ENCODE measurements at places on chromosomes 6 and 20.

GRCh38 chr20:61638802-61639585, 386.9 kb downstream of the CDH4 start:
- DNase-seq: no peak

- no peak for DNase-seq
Observed at GRCh38 chr6:80728830-80729229, 622.4 kb downstream of the BCKDHB start.

DNA sequence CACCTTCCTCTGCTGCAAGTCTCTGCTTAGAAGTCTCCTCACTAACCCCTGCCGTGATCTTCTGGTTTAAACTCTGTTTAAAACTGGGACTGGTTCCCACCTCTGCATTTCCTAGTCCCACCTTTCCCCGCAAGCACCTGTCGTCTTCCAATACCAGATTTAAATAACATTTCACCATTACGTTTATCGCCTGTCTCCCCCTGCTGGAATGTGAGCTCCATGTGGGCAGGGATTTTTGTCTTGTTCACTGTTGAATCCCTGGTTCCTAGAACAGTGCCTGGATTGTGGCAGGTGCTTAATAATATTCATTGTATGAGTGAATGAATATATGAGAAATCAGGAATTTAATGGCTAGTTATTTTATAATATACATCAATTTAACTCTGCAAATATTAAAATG, 2.7 kb downstream of the GUCA1A start:
- DNase-seq: no peak

DNA sequence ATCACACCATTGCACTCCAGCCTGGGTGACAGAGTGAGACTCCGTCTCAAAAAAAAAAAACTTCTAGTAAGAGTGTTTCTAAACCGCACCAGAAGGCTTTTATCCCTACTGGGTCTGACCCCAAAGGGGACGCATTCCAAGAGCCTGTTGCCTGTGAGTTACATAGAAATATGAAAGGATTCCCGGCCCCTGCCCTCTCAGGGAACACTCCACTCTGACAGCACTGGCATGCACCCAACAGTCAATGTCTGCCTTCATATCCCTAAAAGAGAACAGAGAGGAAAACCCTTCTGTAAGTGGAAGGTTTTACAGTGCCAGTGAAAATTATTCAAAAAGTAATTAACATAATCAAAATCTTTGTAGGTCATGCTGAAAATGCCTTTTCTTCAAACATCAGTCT, 117.1 kb upstream of the PTPRT start:
- DNase-seq: no peak

DNA sequence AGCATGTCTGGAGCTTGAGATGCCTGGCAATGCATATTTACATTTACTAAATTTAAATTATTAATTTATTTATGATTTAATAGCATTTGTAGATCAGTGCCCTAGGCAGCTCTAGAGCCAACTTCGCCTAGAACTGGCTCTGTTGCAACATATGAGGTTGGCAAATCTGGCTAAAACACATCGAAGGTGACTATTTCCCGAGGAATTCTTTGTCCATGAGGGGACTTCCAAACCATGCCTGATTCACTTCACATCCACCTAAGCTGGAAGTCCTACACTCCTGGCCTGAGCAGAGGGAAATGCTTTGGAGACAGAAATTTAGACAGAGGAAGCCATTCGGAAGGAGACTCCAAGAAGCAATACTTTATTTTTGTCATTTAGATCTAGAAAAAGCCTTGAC, 211.0 kb upstream of the ARG1 start:
- DNase-seq: no peak

- no peak for DNase-seq
Observed at GRCh38 chr6:33028220-33028849, 18.9 kb upstream of the HLA-DOA start.

DNA sequence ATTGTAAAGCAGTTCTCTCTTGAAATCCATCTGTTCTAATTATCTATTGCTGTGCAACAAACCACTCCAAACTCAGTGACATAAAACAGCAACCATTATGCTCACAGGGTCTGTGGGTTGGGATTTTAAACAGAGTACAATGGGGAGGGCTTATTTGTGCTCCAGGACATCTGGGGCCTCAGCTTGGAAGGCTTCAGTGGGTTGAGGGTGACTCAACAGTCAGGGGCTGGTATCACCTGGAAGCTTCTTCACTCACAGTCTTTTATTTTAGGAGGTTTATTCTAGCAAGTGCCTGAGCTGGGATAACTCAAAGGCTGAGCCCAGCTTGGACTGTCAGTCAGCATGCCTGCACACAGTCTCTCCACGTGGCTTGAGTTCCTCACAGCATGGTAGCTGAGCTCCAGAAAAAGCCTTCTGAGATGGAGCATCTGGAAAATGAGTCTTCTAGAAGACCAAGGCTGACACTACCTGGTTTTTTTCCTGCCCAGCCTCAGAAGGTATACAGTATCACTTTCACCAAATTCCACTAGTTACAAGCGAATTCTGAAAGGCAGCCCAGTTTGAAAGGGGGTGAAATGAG, 234.6 kb upstream of the ID4 start:
- DNase-seq: no peak

DNA sequence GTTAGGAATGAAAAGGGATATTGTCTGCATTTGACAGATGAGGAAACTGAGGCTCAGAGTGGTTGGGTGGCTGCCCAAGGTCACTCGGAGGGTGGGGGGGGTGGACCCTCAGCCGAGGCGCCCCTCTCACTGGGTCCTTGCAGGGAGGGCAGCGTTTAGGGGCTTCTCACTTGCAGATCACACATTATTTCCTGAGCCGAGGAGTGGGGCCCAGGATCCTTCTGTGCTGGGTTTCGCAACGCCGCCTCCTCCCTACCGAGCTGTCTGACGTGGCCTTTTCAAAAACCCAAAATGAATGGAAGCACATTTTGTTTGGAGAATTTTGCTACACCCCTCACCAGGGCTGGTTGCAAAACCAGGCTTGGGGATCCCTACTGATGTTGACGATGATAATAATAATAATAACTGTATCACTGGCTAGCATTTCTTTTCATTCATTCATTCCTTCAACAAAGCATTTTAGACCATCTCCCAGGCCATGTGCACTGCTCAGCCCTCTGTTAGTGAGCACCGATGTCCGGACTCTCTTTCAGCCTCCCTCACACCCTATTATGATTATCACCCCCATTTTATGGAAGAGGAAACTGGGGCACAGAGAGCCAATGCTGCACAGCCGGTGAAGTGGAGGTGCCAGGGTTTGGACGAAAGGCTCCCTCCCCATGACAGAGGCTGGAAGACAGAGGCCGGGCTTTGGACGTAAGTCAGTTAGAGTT, 5.2 kb downstream of the DLGAP4 start:
- DNase-seq: no peak

- no peak for DNase-seq
Observed at GRCh38 chr6:35014341-35014740, 125.3 kb downstream of the ANKS1A start.

DNA sequence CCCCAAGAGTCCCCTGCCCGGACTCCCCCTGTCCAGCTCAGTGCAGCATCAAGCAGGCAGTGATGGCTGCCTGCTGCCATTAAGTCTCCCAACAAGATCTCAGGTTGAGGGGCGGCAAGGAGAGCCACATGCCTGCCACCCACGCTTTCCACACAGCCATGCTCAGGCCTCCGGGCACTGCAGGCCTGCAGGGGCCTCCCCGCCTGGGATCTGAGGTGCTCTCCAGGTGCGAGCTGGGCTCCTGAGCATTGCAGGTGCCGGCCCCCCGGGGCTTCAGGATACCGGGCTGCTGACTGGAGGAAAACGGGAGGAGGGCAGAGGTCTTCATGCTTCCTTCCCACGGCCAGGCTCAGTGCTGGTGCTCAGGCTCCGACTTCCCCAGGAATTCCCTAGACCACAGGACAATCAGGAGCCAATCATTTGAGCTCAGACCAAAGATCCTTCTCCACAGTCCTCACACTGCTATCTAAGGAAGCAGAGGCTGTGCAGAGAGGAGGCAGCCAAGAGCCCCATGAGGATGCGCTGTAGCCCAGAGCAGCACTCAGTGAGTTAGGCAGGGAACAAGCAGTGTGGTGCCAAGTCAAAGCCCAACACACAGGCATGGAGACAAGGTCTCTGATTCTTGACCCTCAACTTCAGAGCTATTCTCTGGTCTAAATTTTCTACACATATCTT, 52.7 kb downstream of the PYGB start:
- no peak for DNase-seq

GRCh38 chr6:124203101-124203811, 399.6 kb downstream of the NKAIN2 start:
- DNase-seq: no peak

DNA sequence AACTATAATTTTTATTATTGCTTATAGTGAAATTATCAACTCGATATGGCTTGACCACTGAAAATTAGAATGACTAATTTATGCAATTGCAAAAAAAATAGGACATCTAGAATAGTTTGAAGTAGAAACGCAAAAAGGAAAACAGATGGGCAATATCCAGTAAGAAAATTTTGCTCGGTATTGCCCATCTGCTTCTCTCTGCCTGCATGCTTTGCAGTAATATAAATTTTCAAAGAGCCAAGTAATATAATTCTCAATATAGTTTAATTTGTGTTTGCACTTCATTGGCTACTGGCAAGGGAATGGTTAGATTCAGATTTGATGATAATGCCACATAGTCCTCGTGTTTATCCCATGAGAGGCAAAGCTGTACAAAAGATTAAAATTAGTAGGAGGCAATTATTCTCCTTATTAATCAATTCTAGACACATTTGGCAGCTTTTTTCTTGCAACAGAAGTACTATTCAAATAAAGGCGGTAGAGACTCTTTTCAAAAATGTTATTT, 27.3 kb upstream of the LAMA2 start:
- DNase-seq: no peak

Data from activated CD4-positive, alpha-beta T cell treated with anti-CD3 and anti-CD28 coated beads, Interleukin-2, amount 50 U/mL, for 16 hours (primary cell).